Hematopoietic multipotent progenitor cell treated with erythropoietin and hydrocortisone succinate and interleukin-3 and kit ligand, for 4 days (in vitro differentiated cells): ENCODE measurements at places on chromosomes 7 and 10.

DNA sequence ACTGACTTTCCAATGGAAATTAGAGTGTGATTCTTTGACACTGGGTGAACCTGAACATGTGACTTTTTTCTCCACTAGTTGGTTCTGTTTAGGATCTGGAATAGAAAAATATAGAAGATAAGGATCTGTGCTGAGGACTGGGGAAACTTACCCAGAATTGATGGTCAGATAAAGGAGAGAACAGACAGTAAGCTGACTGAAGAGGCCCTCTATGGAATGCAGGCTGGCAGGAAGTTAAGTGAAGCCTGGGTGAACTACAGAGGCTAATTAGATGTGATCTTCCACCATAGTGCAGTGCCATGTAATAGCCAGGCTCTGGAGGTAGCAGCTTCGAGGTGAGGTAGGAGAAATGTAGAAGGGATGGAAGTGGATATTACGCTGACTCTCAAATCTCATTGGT is 455.3 kb downstream of the PLXDC2 start:
- DNase-seq: no peak

GRCh38 chr7:93053209-93053948 is 64.4 kb downstream of the SAMD9 start:
- peak; percentile 70 for DNase-seq

DNA sequence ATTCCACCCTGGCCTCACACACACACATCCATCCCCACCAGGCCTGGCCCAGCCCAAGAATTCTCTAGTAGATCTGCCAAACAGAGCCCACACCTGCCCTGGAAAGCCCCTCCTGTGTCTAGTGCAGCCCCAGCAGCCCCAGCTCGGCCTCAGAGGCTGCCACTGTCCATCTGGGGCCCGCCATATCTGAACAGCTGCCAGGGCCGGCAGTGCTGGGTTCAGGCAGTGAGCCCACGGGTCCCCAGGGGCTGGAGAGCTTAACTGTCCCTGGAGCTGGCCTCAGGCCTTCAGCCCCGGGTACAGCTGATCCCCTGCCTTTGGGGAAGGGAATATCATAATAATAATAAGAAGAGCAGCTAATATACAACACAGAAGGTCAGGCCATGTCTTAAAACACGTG is 574 bp downstream of the MYL10 start:
- DNase-seq: no peak

GRCh38 chr10:99432047-99432446 is 1.6 kb upstream of the GOT1 start:
- DNase-seq: no peak

- no peak for DNase-seq
Observed at GRCh38 chr10:42962110-42962901, 114.6 kb upstream of the RET start.

DNA sequence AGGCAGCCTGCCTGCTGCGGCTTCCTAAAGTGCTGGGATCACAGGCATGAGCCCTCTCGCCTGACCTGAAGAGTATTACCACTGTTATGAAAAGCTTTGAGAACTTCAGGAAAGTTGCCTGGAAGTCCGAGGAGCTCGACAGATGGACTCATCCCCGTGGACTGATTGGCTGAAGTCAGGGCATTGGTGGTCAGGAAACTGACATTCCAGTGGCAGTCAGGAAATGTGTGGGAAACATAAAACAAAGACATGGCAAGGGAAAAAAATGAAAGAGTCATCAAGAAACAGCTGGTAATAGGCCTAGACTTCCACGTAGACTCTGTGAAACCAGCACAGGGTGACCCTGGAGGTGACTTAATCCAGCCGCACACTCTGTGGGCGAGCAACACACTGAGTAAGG is 123.3 kb downstream of the CDH23 start:
- no peak for DNase-seq

GRCh38 chr10:18476076-18476647 is 175.2 kb downstream of the NSUN6 start:
- peak; percentile 10 for DNase-seq

GRCh38 chr7:143383642-143383957 is 2.5 kb downstream of the ZYX start:
- no peak for DNase-seq

GRCh38 chr7:118039963-118040489 is 143.9 kb upstream of the LSM8 start:
- no peak for DNase-seq

DNA sequence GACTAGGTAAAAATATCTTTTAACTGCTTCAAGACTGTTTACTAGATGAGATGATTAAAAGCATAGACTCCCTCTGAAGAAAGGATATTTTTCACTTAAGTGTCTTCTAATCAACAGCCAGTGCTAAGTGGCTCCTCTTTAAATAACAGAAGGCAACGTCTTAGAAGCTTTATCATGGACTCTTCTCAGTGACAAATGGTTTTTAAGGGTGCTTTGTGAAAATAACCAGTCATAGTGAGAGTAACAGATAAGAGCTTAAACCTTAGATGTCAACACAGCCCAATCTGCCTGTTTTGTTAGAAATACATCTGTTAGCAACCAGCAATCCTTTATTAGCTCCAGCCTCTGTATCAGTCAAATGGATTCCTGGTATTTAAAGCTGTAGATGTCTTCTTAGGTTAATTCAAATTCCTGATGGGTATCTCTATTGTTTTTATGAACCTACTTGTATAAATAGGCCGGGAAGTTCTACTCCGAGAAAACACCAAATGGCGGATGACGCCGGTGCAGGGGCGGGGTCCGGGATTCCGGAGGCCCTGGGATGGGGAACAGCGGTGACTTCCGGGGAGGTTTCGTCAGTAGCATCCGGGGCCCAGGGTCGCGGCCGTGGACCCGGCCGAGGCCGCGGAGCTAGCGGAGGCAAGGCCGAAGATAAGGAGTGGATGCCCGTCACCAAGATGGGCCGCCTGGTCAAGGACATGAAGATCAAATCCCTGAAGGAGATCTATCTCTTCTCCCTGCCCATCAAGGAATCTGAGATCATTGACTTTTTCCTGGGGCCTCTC is 285.4 kb downstream of the GPR37 start:
- DNase-seq: no peak

DNA sequence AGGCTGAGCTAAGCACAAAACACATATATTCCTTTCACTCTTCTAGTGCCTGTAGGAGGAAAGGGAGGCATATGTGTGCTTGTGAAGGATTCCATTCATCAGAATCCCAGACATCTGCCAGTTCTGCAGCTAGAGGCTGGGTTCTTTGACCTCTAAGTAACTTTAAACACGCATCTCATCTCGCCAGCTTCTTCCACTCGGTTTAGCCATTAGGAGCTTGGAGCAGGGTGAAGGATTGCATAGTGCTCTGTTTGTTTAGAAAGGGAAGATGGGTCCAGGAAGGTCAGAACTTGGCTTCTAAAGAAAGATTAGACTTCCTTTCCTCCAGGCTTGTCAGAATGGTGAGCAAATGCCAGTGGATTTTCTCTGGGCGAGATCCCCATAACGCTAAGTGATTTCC is 43.6 kb downstream of the HK1 start:
- no peak for DNase-seq

GRCh38 chr7:50312250-50313162 is 8.0 kb downstream of the IKZF1 start:
- peak; percentile 64 for DNase-seq

- DNase-seq: no peak
Observed at GRCh38 chr10:30309403-30309802, 39.7 kb downstream of the MTPAP start.

GRCh38 chr7:78368771-78369170 is 570.2 kb downstream of the PHTF2 start:
- no peak for DNase-seq

DNA sequence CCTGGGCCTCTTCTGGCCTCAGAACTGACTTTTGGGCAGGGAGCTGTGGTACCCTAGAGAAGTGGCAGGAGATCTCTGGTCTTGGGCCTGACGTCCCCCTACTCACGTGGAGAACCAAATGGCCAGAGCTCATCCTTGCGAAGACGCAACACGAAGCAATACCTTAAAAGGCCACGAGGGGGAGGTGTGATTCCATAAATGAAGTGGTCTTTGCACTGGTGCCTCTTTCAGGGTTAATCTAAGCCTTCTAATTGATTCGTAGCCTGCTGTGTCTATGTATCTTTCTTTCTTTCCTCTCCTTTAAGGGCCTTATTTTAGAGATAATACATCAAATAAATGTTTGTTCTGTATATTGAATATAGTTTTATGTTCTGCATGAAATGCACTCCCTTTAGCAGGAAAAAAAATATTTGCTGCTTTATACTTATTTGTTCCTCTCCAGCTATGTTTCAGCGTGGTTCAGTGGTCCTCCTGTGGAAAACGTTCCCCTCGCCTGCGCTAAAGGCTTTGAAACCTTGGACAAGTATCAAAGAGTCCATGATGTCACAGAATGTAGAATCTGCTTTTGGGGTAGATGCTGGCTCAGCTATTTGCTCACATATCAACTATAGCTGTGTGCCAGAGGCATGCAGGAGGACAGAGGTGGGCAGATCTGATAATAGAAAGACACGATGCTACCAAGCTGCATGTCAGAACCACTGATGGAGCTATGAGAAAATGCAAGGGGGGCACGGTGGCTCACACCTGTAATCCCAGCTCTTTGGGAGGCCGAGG is 41.0 kb downstream of the STRA8 start:
- peak; percentile 89 for DNase-seq

- DNase-seq: no peak
Observed at GRCh38 chr7:41795276-41795833, 92.5 kb upstream of the INHBA start.

DNA sequence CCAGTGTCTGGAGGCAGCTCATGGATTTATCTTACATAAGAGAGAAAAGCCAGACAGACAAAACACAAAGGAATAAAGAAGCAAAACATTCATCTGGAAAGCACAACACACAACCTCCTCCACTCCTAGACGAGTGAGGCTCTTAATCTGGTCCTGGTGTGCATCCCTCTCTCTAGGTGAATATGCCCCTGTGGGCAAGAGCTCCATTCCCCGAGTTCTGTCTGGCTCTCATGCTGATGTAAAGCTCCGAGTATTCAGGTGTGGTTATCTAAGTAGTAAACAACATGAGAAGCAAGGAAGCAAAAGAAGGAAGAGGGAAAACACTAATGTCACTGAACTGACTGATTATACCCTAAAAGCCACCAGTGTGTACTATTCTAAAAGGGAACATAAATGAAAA is 47.9 kb upstream of the FEZF1 start:
- no peak for DNase-seq

- DNase-seq: no peak
Observed at GRCh38 chr7:46349490-46349889, 428.4 kb upstream of the IGFBP3 start.

DNA sequence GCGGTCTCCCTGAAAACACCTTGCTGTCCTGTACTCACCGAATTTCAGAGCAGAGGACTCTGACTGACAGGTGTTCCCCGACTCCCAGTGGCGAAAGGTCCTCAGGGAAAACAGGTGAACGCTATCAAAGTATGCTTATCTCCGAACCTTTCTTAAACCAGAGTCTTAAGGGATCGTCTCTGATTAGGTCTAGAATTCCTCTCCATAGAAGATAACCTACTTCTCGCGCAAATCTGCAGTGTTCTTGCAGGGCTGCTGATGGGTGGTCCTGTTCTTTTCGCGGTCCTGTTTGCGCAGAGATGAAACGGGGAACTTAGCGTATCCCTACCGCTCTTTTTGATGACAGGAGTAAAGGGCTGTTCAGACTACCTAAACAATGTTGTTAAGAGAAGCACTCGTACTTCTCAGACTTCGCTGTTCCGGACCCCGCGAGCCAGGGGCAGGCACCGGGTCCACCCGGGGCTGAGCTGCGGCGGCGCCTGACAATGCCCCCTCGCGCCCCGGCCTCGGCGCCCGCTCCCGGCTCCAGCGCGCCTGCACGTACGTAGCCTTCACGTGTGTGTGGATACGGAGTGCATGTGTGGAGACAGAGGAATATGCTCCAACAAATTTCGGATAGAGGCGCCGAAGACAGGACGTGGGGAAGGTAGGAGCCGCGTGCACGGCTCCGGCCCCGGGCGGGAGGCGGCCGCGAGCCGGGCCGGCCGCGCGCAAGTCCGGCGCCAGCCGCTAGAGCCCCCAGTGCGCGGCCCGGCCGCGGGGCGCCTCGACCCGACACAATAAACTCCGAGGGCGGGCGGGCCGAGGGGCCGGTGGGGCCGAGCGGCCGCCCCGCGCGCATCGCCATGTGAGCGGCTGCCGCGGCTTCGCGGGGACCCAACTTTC is 766 bp upstream of the ZMYND11 start:
- peak; percentile 62 for DNase-seq

DNA sequence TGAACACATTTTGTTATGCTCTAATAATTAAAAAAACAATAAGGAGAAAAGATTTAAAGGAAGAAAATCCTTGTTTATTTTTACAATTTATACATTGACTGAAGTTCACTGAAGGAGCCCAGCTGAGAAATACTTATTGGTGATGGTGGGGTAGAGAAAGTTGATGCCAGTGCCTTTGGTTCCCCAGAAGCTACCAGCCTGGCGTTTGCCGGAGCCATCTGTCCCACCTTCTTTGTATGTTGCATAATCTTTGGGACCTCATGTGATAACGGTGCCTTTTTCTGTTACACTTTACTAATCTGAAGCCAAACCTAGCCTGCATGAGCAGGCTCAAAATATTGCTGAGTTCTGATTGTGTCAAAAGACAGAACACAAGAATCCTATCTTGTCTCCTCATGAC is 22.7 kb downstream of the ZNF365 start:
- DNase-seq: no peak

GRCh38 chr7:77426052-77426404 is 9.9 kb upstream of the GSAP start:
- DNase-seq: no peak

DNA sequence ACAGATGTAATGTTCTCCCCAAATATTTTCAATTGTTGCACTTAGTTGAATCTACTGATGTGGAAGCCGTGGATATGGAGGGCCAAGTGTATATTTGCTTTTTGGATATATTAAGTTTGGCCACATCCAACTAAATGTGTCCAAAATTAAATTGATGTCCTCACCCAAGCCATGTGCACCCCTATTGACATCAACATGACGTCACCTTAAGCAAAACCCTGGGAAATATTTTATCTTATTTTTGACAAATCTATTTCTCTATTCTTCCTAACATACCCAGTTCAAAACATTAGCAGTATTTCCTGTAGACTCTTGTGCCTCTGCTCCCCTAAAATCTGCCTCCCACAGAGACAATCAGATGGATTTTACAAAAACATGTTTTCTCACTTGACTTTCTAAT is 652.5 kb downstream of the PCDH15 start:
- DNase-seq: no peak

- no peak for DNase-seq
Observed at GRCh38 chr7:71558806-71559613, 427.1 kb downstream of the GALNT17 start.

DNA sequence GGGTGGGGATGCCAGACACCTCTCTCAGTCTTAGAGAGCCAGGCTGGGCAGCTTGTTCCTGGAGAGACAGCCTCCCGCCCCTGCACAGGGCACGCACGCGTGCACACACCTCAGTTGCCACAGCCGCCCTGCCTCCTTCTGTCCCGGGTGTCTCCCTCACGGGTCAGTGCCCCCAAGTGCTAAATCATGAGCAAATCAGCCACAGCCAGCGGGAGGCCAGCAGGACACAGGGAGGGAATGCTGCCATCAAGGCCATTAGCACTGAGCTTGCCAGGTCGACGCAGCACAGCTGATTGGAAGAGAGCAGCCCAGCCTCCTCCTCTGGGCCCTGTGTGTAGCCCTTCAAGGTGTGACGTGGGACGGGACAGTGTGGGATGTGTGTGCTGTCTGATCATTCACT is 130.4 kb downstream of the CDH23 start:
- DNase-seq: no peak

- peak; percentile 79 for DNase-seq
Observed at GRCh38 chr10:112744181-112745096, 205.6 kb upstream of the TCF7L2 start.

- peak; percentile 82 for DNase-seq
Observed at GRCh38 chr7:138460649-138461607, 869 bp downstream of the TRIM24 start.

- peak; percentile 69 for DNase-seq
Observed at GRCh38 chr10:69629897-69630650, at the start of gene FAM241B. Gene FAM241B (plus strand): TSS chr10:69630247. CDS start chr10:69631744, 1,497 bp downstream.
